ENCODE measurements at places on chromosomes 2 and 18. TPM values are rescaled to one million over a fixed set of nuclear protein-coding genes. Genes with fewer than 3 reads are reported as not detected.

The KLHL14 gene
- total RNA-seq = 0.05 TPM

The VAMP5 gene
- 73.3 TPM for total RNA-seq

DNA sequence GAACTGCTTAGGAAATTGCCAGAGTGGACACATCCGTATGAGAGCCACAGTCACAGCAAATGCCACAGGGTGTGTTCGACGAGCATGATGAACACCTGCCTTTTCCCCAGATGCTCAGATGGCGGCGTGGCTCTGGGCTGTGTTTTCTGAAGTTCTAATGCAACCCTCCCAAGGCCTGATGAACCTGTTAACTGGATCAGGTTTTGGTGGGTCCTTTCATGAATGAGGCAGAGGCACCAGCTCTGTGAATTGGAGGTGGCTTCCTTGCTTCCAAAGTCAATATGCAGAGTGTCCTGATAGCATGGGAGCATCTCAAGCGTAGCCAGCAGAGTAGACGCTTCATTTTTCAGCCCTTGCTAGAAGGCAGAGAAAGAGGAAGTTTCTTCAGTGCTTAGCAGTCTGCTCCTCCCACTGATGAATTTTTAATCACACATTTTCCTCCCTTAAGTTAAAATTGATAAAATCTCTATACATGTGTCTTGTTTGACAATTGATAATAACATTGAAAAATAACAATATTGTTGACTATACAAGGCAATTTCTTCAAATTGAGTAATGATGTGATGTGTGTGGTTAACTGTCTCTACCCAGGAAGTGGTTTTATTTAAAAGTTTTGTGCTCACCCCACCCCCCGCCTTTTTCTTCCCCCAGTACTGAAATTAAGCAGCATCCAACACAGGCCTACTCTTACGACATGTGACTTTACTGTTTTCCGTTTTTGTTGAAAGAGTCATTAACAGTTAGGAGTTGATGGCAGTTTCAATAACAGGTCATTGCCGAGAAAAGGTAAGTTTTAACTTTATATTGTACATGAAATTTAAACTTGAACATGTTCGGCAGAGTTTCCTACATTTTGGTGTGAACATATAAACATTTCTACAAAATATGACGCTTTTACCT is at the start of gene ARHGAP15:
TSS of gene ARHGAP15 (plus strand) at position 739 of the 900 bp plus-strand sequence.
- peak; percentile 70 for DNase-seq

The RNF125 gene
- total RNA-seq = 40.5 TPM

The TFCP2L1 gene
- total RNA-seq = 0.16 TPM

DNA sequence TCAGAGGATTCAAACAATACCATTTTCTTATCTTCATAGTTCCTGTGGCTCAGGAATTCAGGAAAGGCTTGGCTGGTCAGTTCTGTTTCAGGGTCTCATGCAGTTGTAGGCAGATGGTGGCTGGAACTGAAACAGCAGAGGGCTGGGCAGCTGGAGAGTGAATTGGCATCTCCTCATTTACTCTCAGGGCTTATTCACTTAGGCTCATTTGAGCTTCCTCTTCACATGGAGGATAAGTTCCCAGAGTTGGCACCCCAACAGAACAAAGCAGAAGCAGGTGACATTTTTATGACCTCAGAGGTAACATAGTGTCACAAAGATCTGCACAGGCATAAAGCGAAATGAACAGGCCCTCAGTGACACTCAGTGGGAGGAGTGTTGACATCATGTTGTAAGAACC is 66.1 kb downstream of the RBBP8 start:
- no peak for DNase-seq

The SERPINB12 gene
- not detected for total RNA-seq

The ID2 gene
- total RNA-seq = 223 TPM

DNA sequence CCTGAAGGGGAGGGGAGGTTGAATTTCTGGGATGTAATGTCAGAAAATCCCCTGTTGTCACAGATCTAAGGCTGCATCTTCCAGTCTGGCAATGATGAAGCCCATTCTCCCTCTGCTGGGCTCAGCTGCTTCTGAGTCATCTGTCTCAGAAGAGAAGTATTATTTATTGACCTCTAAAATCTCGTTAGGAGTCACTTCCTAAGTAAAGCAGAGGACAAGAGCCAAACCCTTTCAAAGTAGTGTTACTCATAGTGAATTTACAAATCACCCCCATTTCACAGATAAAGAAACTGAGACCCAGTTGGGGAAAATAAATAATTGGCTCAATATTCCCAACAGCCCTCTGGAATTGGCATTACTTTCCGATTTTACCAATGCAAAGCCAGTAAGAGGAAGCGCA is 167.3 kb upstream of the SKOR2 start:
- no peak for DNase-seq

The NGEF gene
- total RNA-seq = 0.55 TPM

- DNase-seq = no peak
Measured at GRCh38 chr18:34550902-34551301, 159.2 kb upstream of the DTNA start.

GRCh38 chr2:70367722-70368323 is 66.0 kb upstream of the FAM136A start:
- no peak for DNase-seq

GRCh38 chr2:112317303-112318158 is 42.1 kb downstream of the ZC3H6 start:
- DNase-seq = no peak

DNA sequence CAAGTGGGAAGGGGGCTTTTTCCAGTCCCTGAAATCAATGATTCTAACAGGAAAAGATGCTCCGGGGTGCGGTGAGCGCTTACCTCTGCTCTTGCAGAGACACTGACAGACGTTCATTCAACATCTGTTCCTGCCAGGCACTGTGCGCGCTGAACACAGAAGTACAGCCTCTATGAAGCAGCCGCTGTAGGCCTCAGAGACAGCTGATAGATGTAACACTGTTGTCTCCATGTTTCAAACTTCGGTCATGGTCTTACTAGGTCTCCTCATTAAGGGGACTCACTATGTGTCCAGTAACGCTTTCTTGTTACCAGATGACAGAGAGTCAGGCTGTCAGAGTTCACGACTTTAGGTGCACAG is 649 bp upstream of the CLIP4 start:
- no peak for DNase-seq

GRCh38 chr2:233919938-233920337 is 2.8 kb downstream of the TRPM8 start:
- DNase-seq = no peak

- DNase-seq = no peak
Measured at GRCh38 chr2:234447189-234447588, 49.7 kb downstream of the ARL4C start.

DNA sequence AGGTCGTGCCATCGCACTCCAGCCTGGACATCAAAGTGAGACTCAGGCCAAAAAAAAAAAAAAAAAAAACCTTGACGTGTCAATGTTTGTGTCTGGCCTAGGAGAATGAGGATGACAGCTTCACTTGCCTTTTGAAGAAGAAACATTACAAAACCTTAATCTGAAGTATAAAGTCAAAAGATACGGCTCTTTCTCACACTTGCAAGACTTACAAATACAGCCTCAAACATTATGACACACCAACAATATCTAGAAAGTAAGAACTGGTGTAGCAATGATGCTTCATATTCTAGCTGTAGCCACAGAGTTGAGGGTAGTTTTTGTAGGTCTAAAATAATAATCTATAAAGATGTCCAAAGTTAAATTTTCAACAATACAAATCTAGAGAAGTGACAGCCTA is 25.5 kb downstream of the MPPE1 start:
- DNase-seq = no peak

The HNRNPA3 gene
- 140 TPM for total RNA-seq

DNA sequence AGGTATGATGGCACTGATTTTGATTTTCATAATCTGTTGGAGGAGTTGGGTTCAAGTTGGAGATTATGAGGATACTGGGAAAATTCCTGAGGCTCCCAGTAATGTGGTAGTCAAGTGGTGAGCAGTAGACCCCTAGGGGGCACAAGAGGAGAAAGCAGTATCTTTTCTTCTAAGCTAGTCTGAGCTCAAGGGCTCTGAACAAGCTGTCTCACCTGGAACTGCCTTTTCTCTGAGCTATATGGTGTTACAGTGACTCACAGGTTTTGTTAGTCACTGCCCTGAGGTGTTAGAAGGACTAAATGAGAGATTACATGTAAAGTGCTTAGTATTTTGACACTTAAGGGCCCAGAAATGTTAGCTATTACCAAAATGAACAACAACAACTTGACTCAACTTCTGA is 42.2 kb downstream of the CD302 start:
- peak; percentile 30 for DNase-seq

DNA sequence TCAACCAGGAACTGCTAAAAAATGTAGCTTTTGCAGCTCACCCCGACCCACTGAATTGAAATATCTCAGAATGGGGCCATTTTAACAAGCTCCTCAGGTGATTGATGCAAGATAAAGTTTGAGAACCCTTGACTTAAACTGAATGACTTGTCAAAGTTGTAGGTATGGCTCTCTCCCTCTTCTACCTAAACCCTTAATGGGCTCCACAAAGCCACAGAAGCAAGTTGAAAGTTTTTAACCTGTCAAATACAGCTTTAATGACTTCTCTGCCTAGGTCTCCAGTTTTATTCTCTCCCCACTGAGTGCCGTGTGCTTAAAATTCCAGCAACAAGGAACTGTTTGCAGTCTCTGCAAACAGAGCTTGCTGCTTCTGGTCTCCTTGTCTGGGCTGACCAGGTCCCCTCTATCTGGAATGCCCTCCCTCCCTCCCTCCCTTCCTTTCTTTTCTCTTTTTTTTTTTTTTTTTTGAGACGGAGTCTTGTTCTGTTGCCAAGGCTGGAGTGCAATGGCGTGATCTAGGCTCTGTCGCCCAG is 19.7 kb upstream of the RNF125 start:
- no peak for DNase-seq

DNA sequence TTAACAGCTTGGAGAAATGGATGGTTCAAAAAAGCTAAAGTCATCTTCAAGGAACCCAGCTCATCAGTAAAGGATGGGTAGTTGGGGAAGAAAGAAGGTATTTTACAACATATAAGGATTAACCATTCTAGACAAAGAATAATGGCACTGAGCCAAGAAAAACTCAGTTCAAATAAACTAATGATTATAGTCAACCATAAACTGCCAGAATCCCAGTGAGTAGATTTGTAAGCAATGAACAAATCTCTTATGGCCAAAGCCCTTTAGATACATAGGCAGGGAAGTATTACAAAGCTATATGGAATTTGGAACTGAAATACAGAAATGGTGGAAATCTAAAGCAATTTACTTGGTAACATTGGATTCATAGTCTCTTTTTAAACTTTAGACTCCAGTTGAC is 92.4 kb upstream of the ZFP36L2 start:
- DNase-seq = no peak

The NLRC4 gene
- total RNA-seq = 0.58 TPM

GRCh38 chr2:201116115-201116958 is at the start of gene CFLAR:
TSS of gene CFLAR (plus strand) at chr2:201116164. CDS start at chr2:201129866, 13,702 bp downstream.
- DNase-seq = peak; percentile 90

- no peak for DNase-seq
Measured at GRCh38 chr2:115739574-115739973, 1297.1 kb downstream of the DPP10 start.

- DNase-seq = peak; percentile 56
Measured at GRCh38 chr2:24382363-24383073, 22.2 kb upstream of the ITSN2 start.

GRCh38 chr2:121136323-121136722 is 148.7 kb downstream of the TFCP2L1 start:
- no peak for DNase-seq

GRCh38 chr2:111685342-111685741 is 198.7 kb downstream of the ANAPC1 start:
- DNase-seq = no peak

DNA sequence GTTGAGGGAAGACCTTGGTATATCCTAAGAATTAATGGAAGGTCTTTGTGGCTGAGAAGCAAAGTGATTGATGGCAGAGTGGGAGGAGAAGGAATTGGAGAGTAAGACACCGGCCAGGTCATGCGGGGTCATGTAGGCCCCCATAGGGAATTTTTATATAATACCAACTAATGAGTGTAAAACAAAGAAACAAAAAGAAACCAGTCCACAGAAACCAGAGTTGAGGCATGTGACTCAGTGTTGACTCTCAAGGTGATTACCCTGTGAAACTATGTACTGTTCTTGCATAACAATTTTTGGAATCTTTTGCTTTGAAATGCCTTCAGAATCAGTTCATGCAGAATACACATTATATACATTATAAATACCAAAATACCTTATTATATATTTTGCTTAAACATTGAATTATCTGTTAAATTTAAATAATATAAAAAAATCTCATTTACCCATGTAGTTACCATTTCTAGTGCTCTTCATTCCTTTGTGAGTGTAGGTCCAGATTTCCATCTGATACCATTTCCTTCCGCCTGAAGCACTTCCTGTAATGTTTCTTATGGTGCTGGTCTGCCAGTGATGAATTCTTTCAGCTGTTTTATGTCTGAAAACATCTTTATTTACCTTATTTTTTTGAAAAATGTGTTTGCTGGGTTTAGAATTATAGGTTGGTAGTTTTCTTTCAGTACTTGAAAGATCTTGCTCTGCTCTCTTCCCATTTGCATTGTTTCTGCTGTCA is 8.6 kb downstream of the CLIP4 start:
- peak; percentile 28 for DNase-seq

DNA sequence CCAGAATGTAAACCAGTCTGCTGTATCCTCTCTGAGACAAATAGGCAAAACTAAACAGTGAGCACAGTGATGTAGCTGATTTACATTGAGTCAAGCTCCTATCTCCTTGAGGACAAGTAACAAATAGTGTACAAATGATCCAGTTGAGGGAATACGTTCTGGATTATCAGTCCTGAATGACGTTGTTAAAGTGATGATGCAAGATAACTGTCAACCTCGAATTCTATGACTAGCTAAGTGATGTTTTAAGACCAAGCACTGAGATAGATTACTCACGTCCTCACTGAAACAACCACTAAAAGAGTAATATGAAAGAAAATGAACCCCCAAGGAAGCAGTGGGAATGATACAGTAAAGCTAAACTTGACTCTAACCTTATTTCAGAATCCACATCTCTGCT is 46.8 kb downstream of the SMC6 start:
- DNase-seq = no peak

The NHEJ1 gene
- 19.8 TPM for total RNA-seq

The EFR3B gene
- 0.93 TPM for total RNA-seq

The RNF152 gene
- 0.12 TPM for total RNA-seq

The EFHD1 gene
- 1.8 TPM for total RNA-seq

DNA sequence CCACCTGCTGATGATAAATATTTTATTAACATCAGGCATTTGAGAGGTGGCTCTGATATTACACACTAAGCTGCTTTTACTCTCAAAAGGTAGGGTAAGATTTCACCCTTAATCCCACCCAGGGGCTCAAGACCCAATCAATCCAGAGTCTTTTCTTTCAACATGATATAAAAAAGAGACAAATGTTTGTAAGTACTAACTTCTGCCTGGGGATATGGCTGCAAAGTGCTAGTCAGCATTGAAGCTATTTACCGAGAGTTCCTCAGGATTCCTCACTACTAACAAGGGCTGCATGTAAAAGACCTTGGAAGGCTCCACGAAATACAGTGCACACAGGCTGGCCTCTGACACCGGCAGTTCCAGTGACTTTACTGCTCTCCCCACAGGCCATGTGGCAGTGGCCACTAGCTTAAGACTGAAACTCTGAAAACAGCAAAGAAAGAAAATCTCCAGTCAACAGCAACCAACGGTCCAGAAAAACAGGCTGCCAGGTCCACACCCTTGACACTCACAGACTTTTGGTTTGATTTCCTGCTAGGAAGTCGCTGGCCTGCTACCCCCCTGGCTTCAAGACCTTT is 11.2 kb downstream of the MREG start:
- DNase-seq = no peak

Data from activated T-cell treated with anti-CD3 and anti-CD28 coated beads, Interleukin-2, amount 50 U/mL, for 72 hours (primary cell).